ENCODE measurements at places on chromosomes 4 and X.
A peak's percentile ranks its signal among the peaks of the same experiment; 100 is the strongest.

DNA sequence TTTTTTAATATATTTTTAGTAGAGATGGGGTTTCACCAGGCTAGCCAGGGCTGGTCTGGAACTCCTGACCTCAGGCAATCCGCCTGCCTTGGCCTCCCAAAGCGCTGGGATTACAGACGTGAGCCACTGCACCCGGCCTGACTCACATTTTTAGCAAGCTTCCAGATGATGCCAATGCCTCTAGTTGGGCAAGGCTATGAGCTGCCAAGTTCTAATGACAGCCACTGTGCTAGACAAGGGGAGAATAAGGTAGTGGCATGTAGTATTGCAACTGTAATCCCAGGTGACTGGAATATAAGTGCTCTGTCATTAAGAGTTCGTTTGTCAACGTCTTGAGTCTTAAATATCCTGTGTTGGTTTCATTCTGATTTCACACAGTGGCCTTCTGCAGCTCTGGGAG lies 96.7 kb downstream of the SLIT2 start:
- DNase-seq, result no peak

- no peak for DNase-seq
These were observed 2.9 kb downstream of the TEC start for GRCh38 chr4:48266781-48267180.

- peak; percentile 76 for DNase-seq
These were observed at the start of gene TSPAN6 for GRCh38 chrX:100636321-100636991. Gene TSPAN6, minus strand, starts transcription at chrX:100636806. Its CDS starts 112 bp downstream, at chrX:100636694.

- no peak for DNase-seq
These were observed 9.0 kb upstream of the DAPP1 start for GRCh38 chr4:99807666-99808065.

DNA sequence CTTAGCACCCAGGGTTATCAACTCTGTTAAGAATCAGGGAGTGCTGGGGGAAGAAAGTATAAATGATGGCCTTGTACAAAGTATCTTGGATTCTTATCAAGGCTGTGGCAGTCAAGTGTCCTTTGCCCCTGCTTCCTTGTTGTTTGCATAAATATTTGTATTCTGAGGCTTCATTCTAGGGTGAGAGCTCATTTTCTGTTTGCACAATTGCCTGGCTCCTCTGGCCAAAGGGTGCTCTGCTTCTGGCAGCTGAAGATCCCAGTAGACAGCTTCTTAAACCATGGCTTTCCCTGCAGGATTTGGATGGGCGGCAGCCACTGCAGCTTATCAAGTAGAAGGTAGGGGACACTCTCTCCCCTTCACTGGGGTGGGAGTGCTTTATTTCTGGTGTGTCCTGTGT lies at the start of gene GBA3:
GBA3 (plus strand) TSS at position 202 of the 400 bp plus-strand sequence.
- no peak for DNase-seq

DNA sequence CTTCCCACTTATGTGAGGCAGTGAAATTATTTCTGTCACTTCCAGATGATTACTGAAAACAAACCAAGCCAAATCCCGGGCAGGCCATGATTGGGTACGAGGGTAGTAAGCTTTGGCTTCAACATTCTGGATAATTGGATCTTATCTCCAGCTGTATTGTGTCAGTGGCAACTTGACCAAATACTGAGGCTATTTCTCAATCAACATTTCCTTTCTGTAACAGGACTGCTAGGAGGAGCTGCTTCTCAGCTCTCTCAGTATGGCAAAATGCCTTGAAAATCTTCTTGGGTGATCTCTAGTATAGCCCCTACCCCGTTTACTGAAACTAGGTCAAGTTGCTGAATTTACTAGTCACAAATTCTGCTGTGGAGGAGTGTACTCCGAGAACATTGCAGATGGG lies 169.3 kb upstream of the FRMPD4 start:
- DNase-seq, result no peak

GRCh38 chr4:94551643-94552564 lies 100.2 kb downstream of the PDLIM5 start:
- DNase-seq, result no peak

DNA sequence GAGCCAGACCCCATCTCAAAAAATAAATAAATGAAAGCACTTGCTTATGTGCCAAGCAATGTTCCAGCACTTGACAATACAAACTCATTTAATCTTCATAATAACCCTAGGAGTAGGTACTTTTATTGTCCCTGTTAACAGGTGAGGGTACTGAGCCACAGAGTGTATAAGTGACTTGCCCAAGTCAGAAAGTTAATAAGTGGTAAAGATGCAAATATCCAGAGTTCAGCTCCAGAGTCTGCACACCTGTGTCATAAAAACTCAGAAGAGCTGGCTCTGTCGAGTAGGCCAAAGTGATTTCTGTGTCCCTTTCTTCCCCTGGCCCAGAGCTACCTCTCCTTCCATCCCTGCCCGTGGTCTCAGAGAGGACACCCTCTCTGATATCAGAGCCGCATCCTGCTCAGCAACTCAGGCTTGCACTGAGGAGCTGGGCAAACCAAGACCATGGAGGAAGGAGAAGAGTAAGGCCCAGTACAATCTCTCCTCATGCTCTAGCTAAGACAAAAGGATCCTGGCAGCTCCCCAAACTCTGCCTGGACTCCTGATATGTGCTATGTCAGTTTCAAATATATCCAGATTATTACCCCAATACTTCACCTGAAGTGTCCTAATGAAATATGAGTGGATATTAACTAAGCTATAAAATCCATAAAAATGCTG lies 136.3 kb downstream of the HS6ST2 start:
- DNase-seq, result no peak

- DNase-seq, result no peak
These were observed 919.6 kb upstream of the DIAPH2 start for GRCh38 chrX:95764972-95765451.

- no peak for DNase-seq
These were observed 15.0 kb downstream of the CLDN2 start for GRCh38 chrX:106935175-106935574.

DNA sequence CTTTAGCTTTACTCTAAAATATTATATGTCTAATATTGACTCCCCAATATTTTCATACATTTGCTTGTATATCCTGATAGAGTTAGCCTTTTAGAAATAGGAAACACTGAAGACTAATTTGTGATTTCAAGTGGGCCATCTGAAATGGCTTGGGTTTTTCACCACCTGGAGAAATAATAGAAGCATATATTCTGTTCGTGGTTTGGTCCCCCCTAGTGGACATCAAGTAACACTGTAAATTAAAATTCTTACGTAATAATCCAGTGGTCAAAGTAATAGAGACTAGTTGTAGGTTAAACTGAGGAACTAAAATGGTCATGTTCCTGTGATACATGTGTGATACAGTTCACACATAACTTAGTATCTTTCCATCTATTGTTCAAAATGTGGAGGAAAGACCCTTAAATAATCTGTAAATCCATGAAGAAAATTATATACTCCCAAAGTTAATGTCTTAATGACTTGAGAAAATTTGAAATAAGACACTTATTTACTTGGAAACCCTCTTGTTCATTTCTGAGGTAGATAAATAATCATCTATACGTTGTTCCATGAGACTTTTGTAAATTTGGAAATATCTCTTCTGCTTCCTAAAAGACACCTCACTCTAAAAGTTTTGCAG lies 79.8 kb upstream of the SMARCAD1 start:
- DNase-seq, result no peak

GRCh38 chr4:161356351-161356750 lies 807.4 kb downstream of the FSTL5 start:
- DNase-seq, result no peak

Measured in activated CD8-positive, alpha-beta T cell treated with anti-CD3 and anti-CD28 coated beads, Interleukin-2, amount 10 ng/mL, durations not matched to agents 7 days and 5 days (primary cell).